ENCODE measurements at places on chromosomes 4 and X. TPM values are rescaled to one million over a fixed set of nuclear protein-coding genes. Genes with fewer than 3 reads are reported as not detected.

ZNF630 gene
- total RNA-seq = 8.4 TPM

RS1 gene
- total RNA-seq = 0.16 TPM

DNA sequence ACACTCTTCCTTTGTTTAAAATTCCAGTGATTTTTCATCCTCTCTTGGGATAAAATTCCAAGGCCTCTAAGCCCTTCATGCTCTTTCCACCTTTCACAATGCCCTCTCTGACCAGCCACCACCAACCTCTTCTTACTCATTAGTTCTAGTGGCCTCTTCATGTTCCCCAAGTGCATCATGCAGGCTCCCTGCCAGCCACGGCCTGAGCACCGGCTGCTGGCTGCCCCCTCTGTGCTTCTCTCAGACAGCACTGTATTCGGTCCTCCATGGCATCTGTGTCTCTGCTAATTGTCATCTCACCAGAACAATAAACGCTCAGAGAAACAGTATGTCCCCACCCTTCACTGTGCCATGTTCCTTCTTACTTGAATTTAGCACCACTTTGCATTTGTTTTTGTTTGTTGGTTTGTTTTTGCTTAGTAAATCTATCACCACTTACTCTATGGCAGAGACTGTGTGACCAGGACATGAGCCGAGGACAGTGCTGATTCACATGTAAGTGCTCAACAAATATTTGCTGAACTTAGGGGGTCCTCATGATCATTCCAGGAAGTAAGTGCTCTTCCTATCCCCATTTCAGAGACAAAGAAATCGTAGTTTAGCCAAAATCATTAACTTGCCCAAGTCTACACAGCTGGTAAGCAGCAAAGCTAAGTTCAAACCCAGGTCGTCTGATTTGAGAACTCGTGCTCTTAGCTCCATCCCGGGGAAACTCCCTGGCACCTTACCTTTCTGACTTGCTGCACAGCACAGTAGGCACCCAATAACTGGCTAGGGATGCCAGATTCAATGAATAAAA is 77.1 kb upstream of the UCP1 start:
- DNase-seq = no peak

DNA sequence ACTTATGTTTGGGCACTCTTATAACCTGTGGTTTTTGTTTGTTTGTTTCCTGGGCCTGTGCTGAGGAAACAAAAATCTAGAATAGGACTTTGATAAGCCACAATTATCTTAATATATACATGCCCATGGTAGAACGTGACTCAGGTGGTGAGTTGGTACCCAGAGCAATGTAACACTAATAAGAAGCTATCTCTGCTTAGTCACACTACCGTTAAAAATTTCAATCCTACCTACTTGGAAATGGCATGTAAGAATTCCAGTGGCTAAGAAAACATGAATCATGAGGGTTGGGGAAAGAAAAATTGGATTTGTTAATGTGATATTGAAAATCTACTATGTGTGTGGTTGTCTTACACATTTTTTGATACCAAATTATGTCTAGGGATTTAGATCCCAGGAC is 30.5 kb upstream of the ADGRG2 start:
- DNase-seq = no peak

- no peak for DNase-seq
These were observed 4.5 kb upstream of the DCAF12L1 start for GRCh38 chrX:126557151-126557550.

- DNase-seq = no peak
These were observed 240.3 kb downstream of the ANK2 start for GRCh38 chr4:113289766-113290165.
